Testis (tissue), 5 donors: ENCODE measurements at places on chromosomes 12 and 14. TPM values are rescaled to one million over a fixed set of nuclear protein-coding genes. Genes with fewer than 3 reads are reported as not detected.

DNA sequence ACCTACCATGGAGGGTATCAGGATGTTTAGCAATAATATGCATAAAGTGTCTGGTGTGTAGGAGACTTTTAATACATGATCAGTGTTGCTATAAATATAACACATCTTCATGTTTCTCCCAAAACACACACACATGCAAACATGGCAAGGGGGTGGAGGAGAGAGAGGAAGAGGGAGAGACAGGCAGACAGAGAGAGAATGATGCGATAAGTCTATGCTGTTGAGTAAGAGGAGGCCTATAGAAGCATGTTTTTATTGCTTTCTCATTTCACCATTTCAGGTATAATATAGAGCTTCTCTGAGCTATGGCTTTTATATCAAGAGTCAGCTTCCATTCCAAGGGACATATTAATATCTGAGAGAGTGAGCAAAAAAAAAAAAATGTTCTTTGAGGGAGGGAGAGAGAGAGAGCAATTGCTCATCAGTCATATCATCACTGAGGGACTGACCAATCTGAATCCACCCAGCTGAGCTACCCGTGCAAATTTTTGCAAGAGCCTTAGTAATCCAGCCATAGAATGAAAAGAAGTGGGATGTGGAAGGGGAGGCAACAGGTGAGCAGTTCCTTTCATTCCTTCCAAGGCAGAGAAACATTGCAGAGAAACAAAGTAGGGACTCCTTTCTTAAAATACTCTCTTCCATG, 54.8 kb upstream of the RASSF8 start:
- no peaks in the 10 kb centered on the region for H3K27me3 ChIP-seq
- no peaks in the 10 kb centered on the region for H3K36me3 ChIP-seq
- H3K4me3 ChIP-seq, result no peak overlapping the region
- DNase-seq, result no peak
- no peak overlapping the region for H3K27ac ChIP-seq

DNA sequence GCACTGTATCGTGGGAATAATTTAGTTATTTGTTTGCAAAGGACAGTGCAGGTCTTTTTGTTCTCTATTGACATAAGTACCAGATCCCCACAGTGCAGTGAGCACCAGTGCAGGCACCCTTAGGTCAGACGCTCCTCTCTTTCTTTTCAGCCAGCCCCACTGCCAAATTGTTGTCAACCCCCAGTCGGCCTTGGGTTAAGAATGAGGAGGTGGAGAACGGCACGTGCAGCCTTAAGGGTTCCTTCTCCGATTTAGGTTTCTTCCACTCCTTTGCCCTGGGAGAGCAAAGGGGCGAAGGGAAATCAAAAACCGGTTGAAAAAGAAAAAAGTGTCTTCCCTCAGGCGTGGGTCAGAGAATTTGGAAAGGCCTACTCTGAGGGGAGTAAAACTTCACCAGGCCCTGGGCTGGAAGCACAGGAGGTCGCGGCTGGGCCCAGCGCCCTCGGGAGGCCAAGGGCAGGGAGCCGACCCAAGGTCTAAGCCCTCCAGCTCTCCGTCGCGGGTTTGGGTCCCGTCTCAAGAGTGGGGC, 4.3 kb downstream of the PAX9 start:
- no peaks in the 10 kb centered on the region for H3K4me1 ChIP-seq
- peaks cover 4% of the 10 kb centered on the region for H3K27me3 ChIP-seq
- no peaks in the 10 kb centered on the region for H3K36me3 ChIP-seq
- no peak overlapping the region for H3K27ac ChIP-seq
- DNase-seq, result no peak
- no peak overlapping the region for H3K4me3 ChIP-seq

DNA sequence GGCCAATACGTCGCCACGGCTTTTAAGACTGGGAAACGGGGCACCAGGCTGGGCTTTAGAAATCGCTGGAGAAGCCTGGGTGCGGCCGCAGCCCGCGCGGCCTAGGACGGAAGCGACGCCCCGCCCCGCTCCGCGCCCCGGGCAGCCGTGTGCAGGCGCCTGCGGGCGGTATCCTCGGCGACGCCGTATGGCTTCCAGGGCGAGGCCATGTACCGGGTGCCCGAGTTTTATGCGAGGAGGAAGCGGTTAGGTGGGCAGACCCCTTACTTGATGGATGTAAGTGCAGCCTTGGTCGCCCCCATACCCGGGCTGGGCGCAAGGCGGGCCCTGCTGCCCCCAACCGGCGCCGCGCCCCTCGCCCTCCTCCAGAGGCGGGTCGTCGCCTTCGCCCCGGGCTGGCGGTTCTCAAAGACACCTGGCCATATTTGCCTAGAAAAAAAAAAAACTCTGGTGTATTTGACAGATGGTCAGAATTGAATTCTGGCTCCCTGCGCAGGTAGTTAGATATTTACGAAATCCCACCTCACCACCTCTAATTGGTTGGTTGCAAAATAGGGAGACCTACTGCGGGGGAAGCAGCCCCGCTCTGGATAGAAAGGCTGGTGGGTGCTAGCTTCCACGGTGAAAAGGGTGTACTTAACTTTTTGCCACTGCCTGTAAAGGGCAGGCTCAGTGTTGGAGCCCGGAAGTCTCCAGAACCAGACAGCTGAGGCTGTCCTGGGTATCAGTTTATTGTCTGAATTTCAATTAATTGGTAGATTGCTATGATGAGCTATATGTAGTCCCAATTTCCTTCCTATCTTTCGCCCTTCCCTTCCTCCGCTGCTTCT, at the start of gene PPP1R36:
Gene PPP1R36, plus strand, starts transcription at position 171 of the 830 bp plus-strand sequence. Its CDS starts 37 bp downstream, at position 208.
- H3K4me3 ChIP-seq, result peak within 1 kb of the TSS; percentile 59
- peak; percentile 28 for DNase-seq
- no peaks in the 10 kb centered on the region for H3K27me3 ChIP-seq
- no peaks in the 10 kb centered on the region for H3K4me1 ChIP-seq
- H3K36me3 ChIP-seq, result no peaks in the 10 kb centered on the region

DNA sequence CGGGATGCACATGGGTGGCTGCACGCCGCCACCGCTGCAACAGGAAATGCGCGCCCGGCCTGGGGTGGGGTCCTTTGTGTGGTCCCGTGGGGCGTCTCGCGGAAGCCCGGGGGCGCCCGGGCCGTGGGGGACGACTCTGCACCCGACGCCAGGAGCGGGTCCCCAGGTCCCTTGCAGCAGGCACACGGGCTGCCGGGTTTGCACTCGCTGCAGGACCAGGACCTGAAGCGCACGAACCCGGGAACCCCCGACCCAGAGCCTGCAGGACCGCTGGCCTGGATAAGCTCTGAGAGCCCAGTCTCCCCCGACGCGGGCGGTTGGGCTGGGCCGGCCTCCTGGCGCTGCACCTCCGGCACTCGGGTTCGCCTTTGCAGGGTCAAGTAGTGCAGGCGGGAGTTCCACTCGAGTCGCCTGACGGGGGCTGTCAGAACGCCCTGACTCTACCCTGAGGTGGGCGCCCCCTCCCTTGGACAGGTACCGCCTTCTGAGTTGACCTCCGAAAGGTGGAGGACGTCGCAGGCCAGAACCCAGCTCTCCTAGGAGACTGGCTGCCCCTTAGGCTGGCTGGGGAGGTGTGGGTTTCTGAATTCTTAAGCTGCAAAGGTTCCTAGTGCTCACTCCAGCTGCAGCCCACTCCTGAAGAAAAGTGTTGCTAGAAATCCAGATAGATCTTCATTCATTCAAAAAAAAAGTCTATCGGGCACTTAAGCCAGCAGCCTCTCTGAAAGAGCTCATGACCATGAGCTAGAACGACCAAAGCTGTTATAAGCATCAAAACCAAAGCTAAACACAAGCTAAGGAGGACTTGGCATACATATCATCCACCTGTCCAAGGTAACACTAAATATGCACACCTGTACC, 68.0 kb downstream of the RNF34 start:
- H3K36me3 ChIP-seq, result no peaks in the 10 kb centered on the region
- H3K27ac ChIP-seq, result no peak overlapping the region
- no peaks in the 10 kb centered on the region for H3K27me3 ChIP-seq
- DNase-seq, result no peak

- H3K4me1 ChIP-seq, result no peaks in the 10 kb centered on the region
- H3K4me3 ChIP-seq, result no peak overlapping the region
- H3K27ac ChIP-seq, result no peak overlapping the region
- H3K27me3 ChIP-seq, result no peaks in the 10 kb centered on the region
Observed at GRCh38 chr14:21822109-21822508, 148.5 kb upstream of the OR4E1 start.

DNA sequence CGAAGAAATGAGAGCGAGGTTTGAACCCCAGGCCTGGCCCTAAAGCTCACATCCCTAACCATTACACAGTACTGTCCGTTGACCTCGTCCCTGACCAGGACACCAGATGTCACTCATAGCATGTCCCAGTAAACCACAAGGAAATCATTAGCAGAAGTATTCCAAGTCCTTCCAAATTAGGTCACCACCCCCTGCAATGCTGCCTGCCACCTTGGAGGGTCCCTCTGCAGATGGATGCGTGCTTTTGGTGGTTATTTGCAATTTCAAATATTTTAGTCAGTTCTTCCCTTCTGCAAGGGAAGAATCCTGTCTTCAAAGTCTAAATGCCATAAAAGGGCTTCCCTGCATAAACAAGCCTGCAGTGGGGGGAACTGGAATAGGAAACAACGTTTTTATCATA, 71.3 kb downstream of the CLMN start:
- H3K27me3 ChIP-seq, result no peaks in the 10 kb centered on the region
- no peak overlapping the region for H3K4me3 ChIP-seq
- no peak overlapping the region for H3K27ac ChIP-seq
- no peaks in the 10 kb centered on the region for H3K36me3 ChIP-seq
- H3K4me1 ChIP-seq, result no peaks in the 10 kb centered on the region

- no peaks in the 10 kb centered on the region for H3K4me1 ChIP-seq
- no peak overlapping the region for H3K4me3 ChIP-seq
- no peak overlapping the region for H3K27ac ChIP-seq
- DNase-seq, result no peak
Observed at GRCh38 chr14:78764645-78765044, 594.5 kb downstream of the NRXN3 start.

DNA sequence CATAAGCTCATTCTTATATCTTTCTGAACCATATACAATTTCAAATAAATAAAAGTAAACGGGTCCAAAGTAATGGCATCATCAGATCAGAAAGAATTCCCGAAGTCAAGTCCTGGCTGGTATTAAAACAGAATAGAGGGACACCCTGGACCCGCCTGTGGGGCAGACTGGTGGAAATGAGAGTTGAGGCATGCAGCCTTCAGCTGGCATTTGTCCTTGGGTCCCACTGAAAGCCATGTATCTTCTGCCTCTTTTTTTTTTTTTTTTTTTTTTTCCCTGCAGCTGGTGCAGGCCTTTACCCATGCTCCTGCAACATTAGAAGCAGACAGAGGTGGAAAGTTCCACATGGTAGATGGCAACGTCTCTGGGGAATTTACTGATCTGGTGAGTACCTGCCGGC, 9.9 kb downstream of the AHSA1 start:
- no peak overlapping the region for H3K4me3 ChIP-seq
- no peaks in the 10 kb centered on the region for H3K27me3 ChIP-seq
- no peaks in the 10 kb centered on the region for H3K4me1 ChIP-seq
- no peaks in the 10 kb centered on the region for H3K36me3 ChIP-seq
- H3K27ac ChIP-seq, result no peak overlapping the region

GRCh38 chr14:51881636-51882035, 21.2 kb downstream of the GNG2 start:
- no peaks in the 10 kb centered on the region for H3K4me1 ChIP-seq
- no peaks in the 10 kb centered on the region for H3K36me3 ChIP-seq
- no peak overlapping the region for H3K4me3 ChIP-seq
- H3K27ac ChIP-seq, result no peak overlapping the region
- no peak for DNase-seq

DNA sequence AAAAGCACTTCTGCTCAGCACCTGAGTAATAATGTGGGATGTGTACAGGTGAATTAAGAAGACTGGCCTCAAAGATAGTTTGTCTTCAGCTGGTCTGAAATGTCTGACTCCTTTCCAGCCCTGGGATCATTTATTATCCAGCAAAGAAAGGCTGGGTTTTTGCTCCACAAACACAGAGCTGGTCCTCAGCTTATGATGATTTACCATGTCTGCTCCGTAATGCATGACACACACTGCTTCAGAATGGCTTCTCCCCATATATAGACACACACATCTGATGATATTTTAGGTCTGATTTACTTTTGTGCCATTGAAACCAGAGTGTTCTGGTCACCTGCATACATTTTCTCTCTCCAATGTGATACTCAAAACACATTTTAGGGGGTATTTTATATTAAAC, 225.0 kb downstream of the SLC25A21 start:
- H3K36me3 ChIP-seq, result no peaks in the 10 kb centered on the region
- no peaks in the 10 kb centered on the region for H3K4me1 ChIP-seq
- no peak for DNase-seq
- no peak overlapping the region for H3K4me3 ChIP-seq

DNA sequence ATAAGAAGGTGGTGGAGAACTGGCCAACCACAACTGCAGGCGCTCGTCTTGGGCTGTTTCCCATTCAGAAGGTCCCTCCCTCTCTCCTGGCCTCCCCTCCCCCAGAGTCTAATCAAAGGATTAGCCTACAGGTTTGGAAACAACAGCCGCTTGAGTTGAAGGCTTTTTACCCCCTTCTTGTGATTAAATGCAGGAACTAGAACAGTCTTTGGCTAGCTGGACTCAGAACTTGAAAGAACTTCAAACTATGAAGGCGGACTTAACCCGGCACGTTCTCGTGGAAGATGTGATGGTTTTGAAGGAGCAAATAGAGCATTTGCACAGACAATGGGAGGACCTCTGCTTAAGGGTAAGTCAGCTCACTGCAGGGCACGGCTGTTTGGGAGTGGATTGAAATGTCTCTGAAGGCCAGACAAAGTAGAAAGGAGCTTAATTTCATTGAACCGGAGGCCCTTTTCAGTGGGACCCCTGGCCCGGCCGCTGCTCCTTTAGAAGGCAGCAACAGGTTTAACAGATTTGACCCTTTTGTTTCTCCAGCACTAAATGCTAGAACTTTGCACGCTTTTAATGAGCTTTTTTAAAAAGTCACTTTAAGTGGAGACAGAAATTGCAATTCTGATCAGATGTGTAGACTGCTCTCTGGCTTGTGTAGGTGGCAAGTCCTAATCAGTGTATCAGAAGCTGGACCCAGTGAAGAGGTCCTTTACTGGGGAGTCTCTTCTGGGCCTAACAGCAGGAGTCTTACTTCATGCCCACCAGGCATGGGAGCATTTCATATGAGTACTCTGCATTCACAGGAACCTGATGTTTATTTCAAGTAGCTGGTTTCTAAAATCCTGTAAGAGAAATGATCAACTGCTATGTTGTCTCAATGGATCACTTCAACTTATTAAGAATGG, 107.7 kb downstream of the ESR2 start:
- no peak overlapping the region for H3K4me3 ChIP-seq
- peak; percentile 58 for DNase-seq
- no peak overlapping the region for H3K27ac ChIP-seq
- H3K36me3 ChIP-seq, result no peaks in the 10 kb centered on the region
- peaks cover 5% of the 10 kb centered on the region for H3K4me1 ChIP-seq
- no peaks in the 10 kb centered on the region for H3K27me3 ChIP-seq

SAMD15 gene
- total RNA-seq, result 9.2 TPM

BCL11B gene
- total RNA-seq, result 4.4 TPM

SSTR1 gene
- total RNA-seq, result 0.19 TPM

RHOJ gene
- 8.3 TPM for total RNA-seq

AQP6 gene
- 1.7 TPM for total RNA-seq

SERPINA10 gene
- total RNA-seq, result not detected
